ENCODE measurements at places on chromosomes 7 and 10.

DNA sequence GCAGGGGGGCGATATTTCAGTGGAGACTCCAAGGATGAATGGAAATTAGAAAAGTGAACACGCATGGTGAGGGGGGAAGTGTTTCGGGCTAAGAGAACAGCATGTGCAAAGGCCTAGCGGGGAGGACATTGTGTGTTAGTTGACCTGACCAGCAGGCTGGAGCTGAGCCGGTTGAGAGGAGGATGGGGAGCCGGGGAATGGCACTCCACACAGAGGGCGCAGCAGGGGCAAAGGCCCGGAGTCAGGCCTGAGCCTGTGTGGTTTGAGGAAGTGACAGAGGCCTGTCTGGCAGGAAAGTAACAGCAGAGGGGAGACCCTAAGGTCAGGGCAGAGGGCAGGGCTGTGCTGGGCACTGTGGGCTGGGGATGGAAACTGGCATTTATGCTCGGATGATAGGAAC, 83.2 kb upstream of the ZNF479 start:
- no peak for DNase-seq

GRCh38 chr7:158508802-158509385, 78.7 kb downstream of the PTPRN2 start:
- no peak for DNase-seq

- DNase-seq = no peak
Observed at GRCh38 chr10:17951868-17952371, at the start of gene SLC39A12. SLC39A12 (plus strand) TSS chr10:17951918; CDS start chr10:17953277, 1,359 bp downstream.

DNA sequence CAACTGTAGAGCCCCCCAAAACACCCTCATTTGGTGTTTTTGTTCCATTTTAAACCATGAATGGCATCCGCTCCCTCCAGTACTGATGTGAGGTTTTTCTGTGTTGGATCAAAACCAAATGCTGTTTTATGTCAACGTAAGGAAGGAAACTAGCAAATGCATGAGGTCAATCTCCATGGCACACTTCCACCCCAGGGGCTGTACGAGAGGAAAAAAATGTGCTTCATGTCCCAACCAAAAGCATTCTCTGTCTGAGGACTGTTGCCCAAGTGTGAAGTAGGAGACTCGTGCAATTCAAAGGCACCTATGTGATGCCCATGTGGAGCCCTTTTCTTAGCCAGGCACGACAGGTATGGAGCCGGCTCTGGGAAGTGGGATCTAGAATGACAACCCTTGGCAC, 180.3 kb upstream of the MKI67 start:
- DNase-seq = no peak

- no peak for DNase-seq
Observed at GRCh38 chr7:138138244-138138643, 62.0 kb downstream of the AKR1D1 start.

GRCh38 chr10:112429147-112429546, 17.6 kb downstream of the ZDHHC6 start:
- no peak for DNase-seq

DNA sequence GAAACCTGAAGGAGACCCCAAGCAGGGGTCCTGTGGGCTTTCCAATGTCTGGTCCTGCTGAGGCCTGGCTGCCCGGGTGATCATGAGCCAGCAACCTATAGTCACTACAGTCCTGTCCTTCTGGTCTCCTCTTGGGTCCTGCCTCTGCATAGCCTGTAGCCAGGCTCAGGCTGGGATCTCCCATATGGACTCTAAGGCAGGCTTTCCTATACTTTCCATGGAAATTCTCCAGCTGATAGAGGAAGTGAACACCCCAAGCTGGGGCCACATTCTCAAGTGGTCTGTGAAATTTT, 26.4 kb downstream of the ANXA8 start:
- DNase-seq = no peak

DNA sequence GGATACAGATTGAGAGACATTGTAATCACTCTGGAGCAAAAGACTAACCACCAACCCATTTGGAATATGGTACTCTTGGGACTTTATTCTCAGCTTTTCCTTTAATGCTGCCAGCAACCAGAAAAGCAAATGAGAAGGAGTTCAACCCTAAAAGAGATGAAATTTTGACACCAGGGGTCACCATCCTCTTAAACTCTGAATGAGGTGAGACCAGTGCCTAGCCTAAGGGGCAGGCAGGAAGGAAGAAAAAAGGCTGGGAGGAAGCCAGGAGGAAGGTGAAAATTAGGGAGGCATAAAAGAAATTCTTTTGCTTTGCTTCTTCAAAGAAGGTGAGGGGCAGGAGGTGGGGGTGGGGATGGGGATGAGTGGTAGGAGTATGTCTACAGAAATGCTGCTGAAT, 135.8 kb downstream of the JAZF1 start:
- DNase-seq = no peak

- no peak for DNase-seq
Observed at GRCh38 chr10:67818323-67818722, 19.7 kb downstream of the DNAJC12 start.

- DNase-seq = no peak
Observed at GRCh38 chr10:97643441-97643985, 3.0 kb downstream of the PI4K2A start.

DNA sequence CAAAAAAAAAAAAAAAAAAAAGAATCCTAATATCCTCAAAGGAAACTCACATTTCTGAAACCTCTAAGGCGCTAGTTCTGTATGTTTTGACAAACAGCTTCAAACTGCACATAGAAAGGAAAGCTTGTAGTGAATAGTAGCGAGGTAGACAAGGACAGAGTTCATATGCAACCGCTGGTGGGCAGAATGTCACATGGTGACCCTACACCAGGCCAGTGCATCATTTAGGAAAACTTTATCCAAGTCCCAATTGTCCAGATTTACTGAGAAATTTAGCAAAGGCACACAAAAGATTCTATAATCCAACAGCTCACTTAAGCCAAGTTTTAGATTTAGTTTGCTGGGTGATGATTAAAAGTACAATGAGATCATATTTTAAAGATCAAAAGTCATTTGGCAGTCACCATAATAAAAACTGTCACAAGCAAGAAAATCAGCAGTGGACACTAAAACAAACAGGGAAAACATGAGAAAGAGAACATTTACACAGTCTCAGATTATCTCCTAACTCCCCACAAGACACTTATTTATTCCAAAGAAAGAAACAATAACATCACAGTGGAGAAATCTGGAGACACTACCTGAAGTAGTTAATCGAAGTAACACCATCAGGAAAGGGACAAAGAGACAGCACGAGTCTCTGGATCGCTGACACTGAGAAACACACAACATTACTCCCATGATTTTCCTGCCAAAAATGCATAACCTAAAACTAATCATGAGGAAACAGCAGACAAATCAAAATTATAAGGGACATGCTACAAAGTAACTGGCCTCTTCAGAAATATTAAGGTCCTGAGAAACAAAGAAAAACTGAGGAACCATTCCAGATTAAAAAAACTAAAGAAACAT, 20.2 kb downstream of the FAM204A start:
- DNase-seq = no peak

DNA sequence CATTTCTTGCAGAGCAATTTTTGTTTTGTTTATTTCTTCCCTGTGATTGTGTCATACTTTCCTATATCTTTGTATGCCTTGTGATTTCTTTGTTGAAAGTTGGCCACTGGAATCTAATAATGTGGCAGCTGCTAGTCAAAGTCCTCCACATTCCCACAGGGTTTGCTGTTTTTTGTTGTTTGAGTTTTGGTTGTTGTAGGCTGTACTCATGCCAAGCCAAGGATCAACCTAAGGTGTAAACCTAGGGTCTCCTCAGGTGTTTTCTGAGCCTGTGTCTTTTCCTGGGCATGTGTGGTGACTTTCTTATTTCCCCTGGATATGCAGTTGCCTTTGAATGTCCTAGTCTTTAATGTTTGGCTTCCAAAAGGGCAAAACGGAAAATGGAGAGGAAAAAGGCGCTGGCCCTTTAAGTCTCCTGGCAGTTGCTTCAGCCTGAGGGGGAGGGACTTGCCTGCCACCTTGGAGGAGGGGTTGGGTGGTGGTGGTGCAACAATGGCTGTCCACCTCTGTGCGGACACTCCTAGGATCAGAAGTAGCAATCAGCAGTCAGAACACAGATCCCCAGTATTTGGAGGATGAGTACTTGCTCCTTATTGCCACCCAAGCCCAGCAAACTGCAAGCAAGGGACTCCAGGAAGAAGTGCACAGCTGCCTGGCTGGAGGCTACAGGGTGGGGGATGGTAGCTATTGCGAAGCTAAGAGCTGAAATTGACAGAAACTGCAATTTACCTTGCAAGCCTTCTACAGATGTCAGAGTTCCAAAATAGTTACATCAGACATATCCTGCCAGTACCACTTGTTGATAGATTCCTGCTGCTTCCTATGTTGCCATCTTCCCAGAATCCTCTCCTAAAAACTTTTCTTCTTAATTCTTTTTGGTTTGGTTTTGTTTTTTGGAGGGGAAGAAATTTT, 5.6 kb upstream of the ZNF518A start:
- no peak for DNase-seq

- DNase-seq = no peak
Observed at GRCh38 chr10:30435073-30435422, 1.1 kb downstream of the MAP3K8 start.

- no peak for DNase-seq
Observed at GRCh38 chr7:47937065-47937687, 11.1 kb downstream of the PKD1L1 start.

DNA sequence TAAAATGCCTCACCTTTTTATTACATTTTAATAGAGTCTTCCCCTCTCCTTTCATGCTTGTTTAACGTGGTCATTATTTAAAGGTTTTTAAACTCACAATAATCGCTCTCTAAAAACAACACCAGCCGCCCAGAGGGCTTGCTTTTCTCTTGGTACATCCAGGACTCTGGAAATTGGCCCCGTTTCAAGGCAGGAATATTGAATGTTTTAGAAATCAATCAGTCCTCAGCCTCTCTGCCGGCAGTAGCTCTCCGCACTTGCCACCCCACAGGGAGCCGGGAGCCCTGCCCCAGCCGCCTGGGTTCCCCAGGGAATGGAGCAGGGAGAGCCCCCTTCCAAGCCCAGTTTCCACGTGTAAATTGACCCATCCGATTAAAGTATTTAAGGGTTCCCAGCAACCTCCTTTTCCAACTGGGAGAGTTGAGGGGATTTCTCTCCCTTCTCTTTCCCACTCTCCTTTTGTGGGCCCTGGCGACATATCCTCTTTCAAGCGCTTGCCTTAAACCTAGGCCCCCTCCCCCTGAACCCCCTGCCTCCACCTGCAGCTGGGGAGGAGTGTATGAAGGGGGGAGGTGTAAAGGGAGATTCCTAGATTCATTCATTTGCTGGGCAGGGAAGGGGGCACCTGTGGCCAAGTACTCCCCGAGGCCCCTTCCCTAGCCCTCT, 1.9 kb downstream of the FGF8 start:
- no peak for DNase-seq

GRCh38 chr10:53209944-53210611, 437.5 kb upstream of the MBL2 start:
- DNase-seq = no peak

- no peak for DNase-seq
Observed at GRCh38 chr10:69994262-69994661, 58.4 kb upstream of the MACROH2A2 start.

DNA sequence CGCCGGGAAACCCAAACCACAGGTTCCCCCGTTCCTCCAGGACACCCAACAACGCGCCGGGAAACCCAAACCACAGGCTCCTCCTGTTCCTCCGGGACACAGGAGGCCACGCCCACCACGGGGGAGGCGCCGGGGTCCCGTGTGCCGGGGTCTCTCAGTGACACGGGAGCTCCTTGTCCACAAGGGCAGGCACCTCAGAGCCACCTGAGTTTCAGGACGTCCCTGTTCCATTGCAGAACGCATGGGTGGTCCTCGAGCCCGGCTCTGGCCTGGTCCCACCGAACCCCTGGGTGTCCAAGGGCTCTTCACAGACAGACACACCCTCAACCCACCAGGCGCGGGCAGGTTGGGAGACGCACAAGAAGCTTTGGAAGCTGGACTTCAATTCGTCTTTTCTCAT, 57.6 kb upstream of the ADGRA1 start:
- no peak for DNase-seq

- DNase-seq = no peak
Observed at GRCh38 chr7:157978766-157979165, 608.9 kb downstream of the PTPRN2 start.

GRCh38 chr7:18555120-18555519, 59.6 kb downstream of the HDAC9 start:
- no peak for DNase-seq

- no peak for DNase-seq
Observed at GRCh38 chr7:94422827-94423460, 28.2 kb downstream of the COL1A2 start.

GRCh38 chr7:102111061-102112041, 175.3 kb upstream of the SH2B2 start:
- DNase-seq = no peak

DNA sequence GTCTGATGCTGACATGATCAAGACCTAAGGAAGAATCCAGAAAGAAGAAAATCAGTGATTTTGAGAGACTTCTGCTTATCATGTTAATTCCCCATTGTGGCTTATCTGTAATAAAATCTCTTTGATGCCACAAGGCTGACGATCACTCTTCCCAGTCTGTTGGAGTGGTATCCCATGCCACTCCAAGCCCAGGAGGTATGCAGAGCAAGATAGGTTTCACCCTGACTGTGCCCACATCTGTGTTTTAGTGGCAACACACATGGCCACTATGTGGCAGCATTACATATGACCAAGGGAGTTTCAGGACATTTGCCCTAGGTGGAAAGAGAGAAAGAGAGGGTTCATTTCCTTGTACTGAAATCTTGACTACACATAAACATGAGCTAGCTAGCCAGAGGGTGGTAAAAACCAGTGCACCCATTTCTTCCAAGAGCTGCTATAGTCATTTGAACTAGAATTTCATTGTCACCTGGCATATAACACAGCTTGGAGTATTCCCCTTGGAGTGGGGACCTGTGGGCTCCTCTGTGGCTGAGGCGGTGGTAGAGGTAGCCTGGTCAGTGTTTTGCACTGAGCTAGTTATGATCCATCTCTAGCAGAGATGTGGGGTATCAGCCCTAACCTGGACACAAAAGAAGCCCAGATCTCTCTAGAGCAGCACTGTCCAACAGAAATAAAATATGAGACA, 20.8 kb downstream of the LAMB4 start:
- no peak for DNase-seq

- DNase-seq = no peak
Observed at GRCh38 chr7:103866919-103867318, 122.5 kb downstream of the RELN start.

GRCh38 chr10:98086837-98087708, 47.4 kb upstream of the R3HCC1L start:
- DNase-seq = no peak
